ENCODE measurements at places on chromosomes 6 and 20.
A peak's percentile ranks its signal among the peaks of the same experiment; 100 is the strongest.

DNA sequence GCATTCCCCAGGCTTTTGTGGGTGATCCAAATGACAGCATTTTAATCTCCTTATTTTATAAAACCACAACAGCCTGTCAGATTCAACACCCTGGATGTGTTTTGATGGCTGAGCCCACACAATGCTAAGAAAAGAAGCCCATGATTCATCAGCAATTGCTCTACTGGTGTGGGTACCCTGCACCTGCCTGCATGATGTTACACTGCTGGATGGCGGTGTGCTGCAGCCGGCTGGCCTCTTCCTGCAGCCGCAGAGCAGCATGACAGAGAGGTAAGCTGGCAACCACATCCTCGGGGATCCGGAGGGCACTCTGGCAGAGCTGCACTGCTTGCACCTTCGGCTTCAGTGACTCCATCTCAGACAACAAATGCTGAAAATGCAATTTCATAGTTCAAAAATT is 327.5 kb downstream of the SYNE1 start:
- DNase-seq: peak; percentile 44

GRCh38 chr20:50188879-50189680 is 1.6 kb upstream of the CEBPB start:
- DNase-seq: no peak

GRCh38 chr20:46648903-46649649 is 2.2 kb downstream of the SLC13A3 start:
- DNase-seq: no peak

DNA sequence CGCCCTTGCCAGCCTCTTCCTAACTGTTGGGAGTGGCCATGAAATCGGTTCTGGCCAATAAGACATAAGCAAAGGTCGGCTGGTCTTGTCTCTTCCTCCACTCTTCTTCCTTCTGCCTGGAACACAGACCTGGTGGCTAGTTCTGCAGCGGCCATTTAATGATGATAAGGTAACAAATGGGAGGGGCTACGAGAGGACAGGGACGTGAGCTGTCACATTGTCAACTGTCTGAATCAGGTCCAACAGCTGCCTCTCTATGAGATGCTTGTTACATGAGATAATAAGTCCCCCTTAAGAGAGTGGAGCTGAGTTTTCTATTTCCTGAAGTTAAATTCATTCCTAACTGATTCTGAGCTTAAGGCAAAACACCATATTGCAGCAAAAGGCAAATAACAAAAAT is 12.5 kb upstream of the TMEM242 start:
- no peak for DNase-seq

DNA sequence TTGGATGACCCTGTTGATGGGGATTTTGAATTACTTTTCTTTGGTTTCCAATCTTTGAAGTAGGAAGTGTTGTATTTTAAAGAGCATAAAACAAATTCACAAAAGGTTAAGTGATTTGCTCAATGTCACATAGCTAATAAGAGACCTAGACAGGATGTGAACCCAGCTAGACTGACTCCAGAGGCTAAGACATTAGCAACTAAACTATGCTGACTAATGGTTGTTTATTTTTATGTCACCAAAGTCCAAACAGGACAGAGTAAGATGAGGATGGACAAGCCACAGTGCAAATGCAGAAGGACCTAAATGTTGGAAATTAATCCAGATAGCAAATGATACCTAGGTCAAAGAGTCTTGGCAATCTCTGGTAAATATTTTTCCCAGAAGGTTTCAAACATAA is 38.0 kb downstream of the OGFRL1 start:
- no peak for DNase-seq

- no peak for DNase-seq
Measured at GRCh38 chr20:8218861-8219260, 86.8 kb downstream of the PLCB1 start.

DNA sequence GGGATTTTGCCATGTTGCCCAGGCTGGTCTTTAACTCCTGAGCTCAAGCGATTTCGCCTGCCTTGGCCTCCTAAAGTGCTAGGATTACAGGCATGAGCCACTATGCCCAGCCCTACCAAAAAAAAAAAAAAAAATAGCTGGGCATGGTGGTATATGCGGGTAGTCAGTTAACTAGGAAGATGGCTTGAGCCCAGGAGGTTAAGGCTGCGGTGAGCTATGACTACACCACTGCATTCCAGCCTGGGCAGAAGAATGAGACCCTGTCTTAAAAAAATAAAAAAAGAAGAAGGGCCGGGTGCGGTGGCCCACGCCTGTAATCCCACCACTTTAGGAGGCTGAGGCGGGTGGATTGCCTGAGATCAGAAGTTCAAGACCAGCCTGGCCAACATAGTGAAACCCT is 50.2 kb downstream of the ELOVL2 start:
- DNase-seq: no peak

- DNase-seq: no peak
Measured at GRCh38 chr20:38112261-38112929, 52.7 kb downstream of the TGM2 start.

GRCh38 chr20:63706852-63707557 is 771 bp downstream of the ARFRP1 start:
- peak; percentile 59 for DNase-seq

DNA sequence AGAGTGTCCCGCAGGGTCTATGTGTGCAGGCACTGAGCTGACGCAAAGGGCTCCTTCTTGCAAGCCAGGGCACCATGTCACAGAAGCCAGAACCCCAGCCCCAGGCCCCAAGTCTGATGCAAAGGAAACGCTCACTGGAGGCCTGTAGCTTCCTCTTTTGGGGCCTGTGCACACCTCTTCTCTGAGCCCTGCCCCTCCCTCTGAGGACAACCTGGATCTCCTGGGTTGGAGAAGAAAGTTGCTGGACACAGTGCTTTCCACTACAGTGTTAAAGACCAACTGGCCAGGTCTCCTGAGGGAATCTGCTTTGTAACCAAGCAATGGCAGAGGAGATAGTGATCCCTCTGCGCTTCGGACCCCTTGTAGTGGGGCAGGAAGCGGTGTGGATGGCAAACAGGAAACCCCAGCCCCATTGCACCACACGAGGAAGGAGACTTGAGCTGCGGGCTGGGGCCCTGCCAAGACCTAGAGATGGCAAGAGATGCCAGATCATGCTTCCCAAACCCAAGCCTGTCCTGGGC is 90.0 kb downstream of the PRND start:
- DNase-seq: peak; percentile 60

DNA sequence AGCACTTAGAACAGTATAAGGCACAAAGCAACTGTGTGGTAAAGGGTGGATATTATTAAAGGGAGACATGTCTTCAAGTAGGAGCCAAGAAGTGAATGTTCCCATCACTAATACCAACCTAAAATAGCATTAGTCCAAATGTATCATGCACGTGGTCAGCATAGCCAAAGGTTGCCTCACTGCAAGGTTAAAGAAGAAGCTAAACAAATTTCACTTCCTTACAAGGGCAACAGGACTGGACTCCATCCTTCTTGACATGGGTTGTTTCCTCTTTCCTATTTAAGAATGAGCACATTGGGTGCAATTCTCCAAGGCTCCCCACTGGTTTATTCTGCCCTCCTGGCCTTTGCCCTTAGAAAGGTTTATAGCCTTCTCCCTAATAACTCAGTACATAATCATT is 186.7 kb downstream of the PHACTR1 start:
- DNase-seq: no peak

- no peak for DNase-seq
Measured at GRCh38 chr6:71012866-71013469, 56.1 kb upstream of the B3GAT2 start.

Measured in T-helper 1 cell (primary cell).